ENCODE measurements at places on chromosomes 6 and 20.

- DNase-seq: no peak
Measured at GRCh38 chr6:98929498-98930060, 18.2 kb downstream of the FBXL4 start.

DNA sequence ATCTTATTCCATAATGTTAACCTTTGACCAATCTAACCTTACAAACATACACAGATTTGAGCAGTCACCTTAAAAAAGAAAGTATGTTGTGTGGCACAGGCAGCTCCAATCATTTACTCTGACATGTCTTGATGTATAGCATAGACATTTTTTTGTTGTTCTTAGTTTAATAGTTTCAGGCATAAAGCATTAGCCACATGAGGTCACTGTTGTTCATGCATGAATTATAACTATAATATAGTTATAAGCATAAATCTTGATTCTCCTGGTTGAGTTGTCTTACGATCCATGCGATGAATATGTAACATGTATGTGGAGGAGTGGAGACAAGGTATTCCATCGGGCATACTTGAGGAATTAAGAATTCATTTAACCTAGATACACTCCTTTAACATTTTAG lies 26.1 kb upstream of the NKAIN2 start:
- no peak for DNase-seq

- DNase-seq: no peak
Measured at GRCh38 chr20:57699395-57699794, 10.4 kb downstream of the PMEPA1 start.

- DNase-seq: no peak
Measured at GRCh38 chr20:1937316-1937976, 42.2 kb downstream of the SIRPA start.

GRCh38 chr20:1912053-1912452 lies 16.8 kb downstream of the SIRPA start:
- no peak for DNase-seq

GRCh38 chr20:35235881-35236280 lies 9.4 kb downstream of the MMP24 start:
- no peak for DNase-seq

DNA sequence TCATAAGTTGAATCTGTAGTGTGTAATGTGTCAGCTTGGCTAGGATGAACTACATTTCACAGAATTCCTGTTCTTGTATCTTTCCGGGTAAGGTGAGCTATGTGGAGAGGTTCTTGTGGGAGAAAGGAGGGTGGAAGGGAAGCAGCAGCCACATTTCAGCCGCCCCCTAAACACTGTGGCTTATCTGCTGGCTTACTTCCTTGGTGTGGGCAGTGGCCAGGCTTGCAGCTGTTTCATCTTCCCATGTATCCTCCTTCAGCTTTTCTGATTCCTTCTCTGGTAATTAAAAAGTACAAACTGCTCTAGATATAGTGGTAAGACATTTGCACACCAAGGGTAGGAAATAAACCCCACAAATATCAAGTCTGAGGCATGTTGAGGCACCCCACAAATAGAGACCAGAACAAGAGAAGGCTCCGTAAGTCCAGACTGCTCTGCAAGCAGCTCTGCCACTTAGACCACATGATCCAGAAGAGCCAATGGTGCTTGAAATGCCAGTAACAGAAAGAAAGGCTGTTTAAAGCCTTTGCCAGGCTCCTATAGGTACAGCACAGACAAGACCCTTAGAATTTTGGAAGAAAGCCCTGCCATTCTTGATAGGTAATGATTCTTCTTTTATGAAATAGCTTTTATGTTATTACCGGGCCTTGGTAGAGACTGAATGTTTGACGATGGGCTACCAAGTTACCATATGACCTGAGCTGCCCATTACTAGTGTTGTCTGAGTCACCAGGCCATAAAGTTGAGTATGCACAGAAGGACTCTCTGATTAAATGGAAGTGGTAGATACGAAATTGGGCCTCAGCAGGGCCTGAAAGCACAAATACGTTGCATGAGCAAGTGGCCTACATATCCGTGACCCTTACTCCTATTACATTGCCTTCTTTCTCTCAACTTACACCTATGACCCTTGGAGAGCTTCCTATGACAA lies 215.0 kb upstream of the SGK1 start:
- DNase-seq: no peak

GRCh38 chr20:47606414-47606982 lies 104.8 kb downstream of the NCOA3 start:
- DNase-seq: no peak

Data from activated naive CD8-positive, alpha-beta T cell treated with anti-CD3 and anti-CD28 coated beads for 36 hours (primary cell).